ENCODE measurements at places on chromosomes 3 and 15.

GRCh38 chr15:51692154-51692553 lies 10.9 kb downstream of the SCG3 start:
- DNase-seq = no peak

DNA sequence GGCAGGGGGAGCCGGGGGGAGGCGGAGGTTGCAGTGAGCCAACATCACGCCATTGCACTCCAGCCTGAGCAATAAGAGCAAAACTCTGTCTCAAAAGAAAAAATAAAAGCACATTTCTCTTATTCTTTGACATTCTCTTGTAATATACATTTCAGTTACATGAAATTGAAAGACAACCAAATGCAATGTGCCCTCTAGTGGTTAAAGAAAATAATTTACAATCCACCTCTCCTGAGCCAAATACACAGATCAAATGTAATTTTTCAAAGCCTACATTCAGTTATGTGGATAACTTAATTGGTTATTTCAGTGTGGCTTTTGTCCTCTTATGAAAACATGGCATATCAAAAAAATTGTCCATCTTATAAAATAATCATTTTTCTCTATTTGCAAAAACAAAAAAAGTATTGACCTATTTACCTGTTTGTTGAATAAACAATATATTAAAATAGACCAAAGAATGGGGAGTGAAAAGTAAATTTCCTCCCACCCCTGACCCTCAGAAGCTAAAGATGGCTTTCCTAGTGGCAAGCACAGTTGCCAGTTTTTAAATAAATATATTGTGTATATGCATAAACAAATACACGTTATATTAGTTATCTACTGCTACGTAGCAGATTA lies 14.2 kb upstream of the U2SURP start:
- DNase-seq = no peak

DNA sequence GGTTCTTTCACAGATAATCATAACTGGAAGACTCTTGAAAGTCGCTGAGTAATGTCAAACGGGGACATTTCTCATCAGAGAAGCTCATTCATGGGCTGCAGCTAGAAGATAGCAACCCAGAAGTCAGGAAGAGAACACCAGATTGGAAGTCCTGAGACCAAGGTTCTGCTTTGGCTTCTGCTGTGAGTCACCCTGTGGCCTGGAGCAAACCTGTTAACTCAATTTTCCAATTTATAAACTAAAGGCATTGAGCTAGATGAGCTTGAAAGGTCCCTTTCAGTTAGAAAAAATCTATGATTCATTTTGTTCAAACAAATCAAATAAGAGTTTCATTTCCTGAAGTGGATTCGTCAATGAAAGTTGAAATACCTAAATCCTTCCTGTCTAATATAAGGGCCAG lies 402.2 kb downstream of the EPHB1 start:
- no peak for DNase-seq

DNA sequence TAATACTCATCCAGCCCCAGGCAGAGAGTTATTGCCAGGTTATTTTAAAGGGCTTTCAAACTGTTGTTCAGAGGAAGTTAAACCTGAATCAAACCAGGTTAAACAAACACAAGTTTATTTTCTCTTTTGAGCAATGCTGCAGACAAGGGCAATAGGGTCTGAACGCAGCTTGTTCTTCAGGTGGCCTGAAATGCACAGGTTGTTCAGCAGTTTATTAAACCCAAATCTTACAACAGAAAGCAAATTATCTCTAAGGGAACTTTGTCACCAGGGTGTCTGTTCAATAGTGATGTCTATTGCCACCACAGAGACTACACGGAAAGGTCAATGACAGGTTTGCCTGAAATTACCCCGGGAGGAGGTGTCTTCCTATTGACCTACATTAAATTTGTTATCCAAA lies 134.0 kb downstream of the IL5RA start:
- no peak for DNase-seq

DNA sequence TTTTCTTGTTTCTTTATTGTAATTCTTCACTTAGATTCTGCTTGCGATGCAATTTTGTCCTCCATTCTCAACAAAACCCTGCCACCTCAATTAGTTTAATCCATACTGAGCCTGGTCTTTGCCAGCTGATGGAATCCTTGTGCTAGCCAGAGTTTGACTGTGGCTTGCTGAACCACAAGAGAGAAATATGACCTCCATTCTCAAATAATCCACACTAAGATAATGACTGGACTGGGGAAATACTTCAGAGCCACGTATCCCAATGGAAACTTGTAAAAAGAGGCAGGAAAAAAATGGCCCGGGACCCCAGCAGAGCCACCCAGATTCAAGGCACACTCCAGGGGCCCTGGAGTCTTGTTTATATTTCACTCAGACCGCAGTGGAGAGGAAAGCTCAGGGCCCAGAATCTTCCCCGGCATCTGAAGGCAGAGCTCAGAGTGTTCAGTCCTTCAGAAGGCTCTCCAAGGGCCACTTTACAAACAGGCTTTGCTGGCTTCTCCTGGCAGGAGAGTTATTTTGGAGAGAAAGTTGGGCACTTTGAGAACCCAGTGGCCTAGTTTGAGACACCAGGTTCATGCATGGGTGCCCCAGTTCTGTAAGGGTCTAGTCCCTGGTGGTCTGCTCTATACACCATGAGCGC lies 62.7 kb downstream of the SSUH2 start:
- no peak for DNase-seq

DNA sequence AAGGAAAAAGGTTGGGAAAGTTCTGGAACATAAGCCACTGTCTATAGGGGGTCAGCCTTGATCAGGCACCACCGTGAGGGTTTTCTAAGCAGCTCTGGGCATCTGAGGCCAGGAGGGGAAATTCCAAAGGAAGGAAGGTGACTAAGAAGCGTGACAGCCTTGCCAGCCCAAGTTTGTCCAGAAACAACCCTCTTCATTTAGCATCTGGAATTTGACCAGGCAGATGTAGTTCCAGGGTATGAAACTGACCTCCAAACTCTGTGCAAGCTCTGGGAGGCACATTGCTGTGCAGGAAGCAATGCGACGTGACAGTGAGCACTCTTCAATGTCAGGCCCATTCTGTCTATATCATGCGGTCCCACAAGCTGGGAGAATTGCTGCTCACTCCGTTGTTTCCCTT lies 85.4 kb upstream of the TPM1 start:
- no peak for DNase-seq

- no peak for DNase-seq
Measured at GRCh38 chr15:31985607-31986006, 44.7 kb upstream of the CHRNA7 start.

DNA sequence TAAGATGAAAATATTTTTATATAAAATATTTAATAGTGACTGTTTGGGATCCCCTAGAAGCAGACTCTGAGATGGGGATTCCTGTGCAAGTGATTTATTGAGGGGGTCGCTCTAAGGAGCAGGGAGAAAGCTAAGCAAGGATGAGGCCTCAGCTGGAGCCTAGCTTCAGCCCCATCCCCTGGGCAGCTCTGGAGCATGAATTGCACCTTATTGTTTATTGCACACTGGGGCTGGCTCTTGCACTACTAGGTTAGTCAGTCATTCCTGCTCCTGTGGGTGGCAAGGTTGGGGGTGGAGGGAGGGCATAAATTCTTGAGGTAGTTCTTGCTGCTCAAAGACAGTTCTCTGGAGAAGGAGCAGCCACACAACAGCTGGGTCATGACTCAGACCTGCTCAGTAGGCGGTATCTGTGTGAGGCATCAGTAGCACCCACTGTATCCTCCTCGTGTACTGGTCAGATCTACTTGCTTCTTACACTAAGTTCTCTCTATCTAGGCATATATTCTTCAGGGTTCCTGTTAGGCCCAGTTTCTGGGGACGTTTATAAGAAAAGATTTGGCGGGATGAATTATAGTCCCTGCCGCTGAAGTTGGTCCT lies 27.2 kb upstream of the TNFSF10 start:
- no peak for DNase-seq

DNA sequence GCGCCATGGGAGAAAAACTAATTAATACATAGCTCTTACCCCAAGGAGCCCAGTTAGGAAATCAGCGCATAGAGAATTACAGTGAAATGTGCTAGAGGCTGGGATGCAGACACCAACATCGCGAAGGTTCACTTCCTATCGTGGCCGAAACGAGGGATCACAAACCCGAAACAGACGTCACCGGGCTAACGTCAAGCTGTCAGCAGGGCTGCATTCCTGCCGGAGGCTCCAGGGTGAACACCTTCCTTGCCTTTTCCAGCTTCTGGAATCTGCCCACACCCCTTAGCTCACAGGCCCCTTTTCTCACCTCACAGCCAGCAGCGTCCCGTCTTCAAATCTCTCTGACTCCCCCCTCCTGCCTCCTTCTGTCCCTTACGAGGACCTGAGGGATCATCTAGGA lies 13.0 kb downstream of the GP5 start:
- no peak for DNase-seq

GRCh38 chr15:63609448-63609847 lies 12.3 kb downstream of the FBXL22 start:
- no peak for DNase-seq

- no peak for DNase-seq
Measured at GRCh38 chr15:100083572-100083971, 258.2 kb downstream of the ADAMTS17 start.

GRCh38 chr3:7669641-7670040 lies 808.7 kb downstream of the GRM7 start:
- DNase-seq = no peak

- peak; percentile 85 for DNase-seq
Measured at GRCh38 chr3:14429237-14429636, 26.8 kb downstream of the SLC6A6 start.

DNA sequence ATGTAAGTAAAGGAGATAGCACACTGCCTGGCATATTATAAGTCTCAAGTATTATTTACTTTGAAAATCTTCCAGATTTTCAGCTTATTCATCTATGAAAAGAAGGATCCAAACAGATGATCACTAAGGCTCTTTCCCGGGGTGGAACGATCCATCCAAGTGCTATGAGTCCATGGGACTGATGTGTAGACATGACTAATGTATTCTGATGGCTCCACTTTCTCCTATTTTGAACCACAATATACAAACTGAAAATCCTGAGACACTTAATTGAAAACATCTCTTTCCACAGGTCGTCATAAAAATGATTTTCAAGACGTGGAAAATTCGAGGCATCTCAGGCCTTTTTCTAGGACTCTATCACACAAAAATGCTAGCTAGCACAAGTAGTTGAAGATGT lies 33.4 kb upstream of the CHRM5 start:
- DNase-seq = no peak

DNA sequence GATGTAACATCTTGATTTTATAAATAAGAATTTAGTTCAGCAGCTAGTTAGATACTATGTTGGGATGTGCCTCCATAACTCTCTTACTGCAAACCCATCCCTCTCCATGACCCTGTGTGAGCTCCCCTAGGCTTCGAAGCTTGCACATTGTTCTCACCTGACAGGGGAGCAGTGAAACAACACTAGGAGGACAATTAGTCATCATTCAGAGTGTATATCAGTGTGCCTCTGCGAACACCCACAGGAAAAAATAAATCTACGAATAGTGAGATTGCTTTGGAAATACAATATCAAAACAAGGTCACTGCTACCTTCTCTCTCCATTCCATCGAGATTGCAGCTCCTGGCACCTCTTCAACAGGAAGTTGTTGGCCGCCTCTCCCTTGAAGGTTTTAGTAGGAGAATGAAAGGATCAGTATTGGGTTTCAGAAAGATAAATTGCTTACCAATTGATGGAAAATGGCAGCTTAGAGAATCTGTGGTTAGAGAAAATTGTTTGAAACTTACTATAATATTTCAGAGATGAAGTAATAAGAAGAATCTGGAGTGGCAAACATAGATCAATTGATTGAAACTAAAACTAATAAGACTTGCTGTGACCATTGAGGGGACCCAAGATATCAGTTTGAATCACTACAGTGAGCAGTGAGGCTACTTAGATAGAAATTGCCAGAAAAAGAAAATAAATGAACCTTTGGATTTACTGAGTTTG lies 103.2 kb downstream of the CHL1 start:
- DNase-seq = no peak

DNA sequence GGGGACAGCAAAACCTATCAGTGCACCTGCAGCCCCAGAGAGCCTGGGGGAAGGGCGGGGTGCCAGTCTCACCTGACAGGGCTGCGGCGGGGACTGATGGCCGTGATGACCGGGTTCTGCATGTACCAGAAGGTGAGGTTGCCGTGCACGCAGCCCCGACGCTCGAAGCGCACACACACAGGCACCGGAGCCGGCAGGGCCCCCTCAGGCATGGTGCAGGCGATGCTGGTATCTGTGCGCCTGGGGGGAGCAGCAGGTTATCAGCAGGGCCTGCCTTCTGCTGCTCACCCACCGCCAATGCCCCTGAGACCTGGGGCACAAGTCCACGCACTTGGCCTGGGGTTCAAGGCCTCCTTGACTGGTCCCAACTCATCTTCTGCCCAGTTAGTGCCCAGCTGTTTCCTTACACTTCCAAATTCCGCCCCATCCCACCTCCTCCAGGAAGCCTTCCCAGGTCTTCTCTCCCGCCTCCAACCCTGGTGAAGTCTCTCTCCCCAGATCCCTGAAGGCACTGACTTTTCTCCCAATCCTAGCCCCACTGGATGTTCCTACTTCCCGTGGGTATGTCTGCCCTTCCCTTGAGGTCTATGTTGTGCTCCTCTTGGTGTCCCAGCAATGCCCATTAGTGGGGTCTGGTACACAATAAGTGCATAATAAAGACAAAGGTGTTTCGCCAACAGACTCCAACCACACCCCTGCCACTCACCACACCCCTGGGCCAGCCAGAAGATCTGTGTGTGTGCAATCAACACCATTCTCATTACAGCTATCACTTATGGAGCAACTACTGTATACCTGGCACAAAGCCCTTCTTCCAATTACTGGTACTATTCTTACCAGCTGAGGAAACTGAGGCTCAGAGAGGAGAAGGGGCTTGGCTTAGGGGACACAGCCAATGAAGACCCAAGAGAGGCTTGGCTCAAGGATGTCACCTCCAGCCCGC lies 28.9 kb downstream of the H1-8 start:
- DNase-seq = no peak

DNA sequence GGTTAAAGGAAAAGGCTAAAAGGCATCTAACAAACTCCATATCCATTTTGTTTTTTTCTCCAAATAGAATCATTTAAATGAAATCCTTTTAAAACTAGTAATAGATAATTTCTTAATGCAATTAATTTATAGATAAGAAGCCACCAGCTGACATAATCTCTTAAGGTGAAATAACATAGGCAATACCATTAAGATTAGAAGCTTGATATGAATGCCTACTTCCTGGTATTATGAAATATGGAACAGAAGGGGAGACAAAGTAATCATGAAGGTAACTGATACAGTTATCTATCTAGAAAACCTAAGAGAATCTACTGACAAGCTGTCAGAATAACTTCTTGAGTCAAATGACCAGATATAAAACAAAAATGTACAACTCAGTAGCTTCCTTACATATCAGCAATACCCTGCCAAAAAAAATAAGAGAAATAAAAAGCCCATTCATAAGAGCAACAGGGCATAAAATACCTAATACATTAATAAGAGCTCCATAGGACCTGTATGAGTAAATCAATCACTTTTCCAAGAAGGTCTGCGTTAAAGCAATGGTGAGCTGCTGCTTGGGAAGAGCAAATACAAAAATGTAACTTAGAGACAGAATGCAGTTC lies 10.7 kb downstream of the EHD4 start:
- DNase-seq = no peak
